ENCODE measurements at places on chromosomes 1 and 21.

GRCh38 chr1:65812065-65812464 is 19.4 kb downstream of the PDE4B start:
- peak; percentile 39 for DNase-seq

DNA sequence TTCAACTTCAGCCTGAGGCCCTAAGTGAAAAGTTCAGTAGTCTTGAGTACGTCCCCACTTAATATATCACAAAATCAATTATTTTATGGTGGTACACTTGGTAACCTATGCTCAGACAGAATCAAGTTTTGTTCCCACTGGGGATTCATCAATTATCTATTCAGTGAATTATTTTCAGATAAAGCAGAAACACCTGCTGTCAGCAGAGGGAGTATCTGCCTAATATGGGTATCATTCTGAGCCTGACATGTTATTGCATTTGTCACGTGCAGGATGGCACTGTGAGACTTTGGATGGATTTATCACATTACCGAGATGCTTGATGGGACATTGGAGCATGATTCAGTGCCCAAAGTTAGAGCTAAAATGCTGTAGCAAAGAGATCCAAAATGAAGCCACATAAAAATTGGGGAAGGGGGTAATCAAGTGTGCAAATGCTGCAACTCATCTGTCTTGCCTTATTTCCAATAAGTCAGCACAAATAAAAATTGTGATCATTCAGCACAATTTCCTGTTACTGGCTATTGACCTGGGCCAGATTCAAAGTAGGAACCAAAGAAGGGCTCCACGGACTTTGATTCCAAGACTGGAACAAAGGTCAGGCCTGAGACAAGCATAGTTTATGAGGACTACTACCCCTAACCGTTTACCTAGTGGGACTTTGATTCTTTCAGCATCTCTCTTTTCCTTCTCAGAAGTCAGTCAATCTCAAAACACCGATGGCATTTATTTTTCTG is 657.6 kb downstream of the LMO4 start:
- no peak for DNase-seq

DNA sequence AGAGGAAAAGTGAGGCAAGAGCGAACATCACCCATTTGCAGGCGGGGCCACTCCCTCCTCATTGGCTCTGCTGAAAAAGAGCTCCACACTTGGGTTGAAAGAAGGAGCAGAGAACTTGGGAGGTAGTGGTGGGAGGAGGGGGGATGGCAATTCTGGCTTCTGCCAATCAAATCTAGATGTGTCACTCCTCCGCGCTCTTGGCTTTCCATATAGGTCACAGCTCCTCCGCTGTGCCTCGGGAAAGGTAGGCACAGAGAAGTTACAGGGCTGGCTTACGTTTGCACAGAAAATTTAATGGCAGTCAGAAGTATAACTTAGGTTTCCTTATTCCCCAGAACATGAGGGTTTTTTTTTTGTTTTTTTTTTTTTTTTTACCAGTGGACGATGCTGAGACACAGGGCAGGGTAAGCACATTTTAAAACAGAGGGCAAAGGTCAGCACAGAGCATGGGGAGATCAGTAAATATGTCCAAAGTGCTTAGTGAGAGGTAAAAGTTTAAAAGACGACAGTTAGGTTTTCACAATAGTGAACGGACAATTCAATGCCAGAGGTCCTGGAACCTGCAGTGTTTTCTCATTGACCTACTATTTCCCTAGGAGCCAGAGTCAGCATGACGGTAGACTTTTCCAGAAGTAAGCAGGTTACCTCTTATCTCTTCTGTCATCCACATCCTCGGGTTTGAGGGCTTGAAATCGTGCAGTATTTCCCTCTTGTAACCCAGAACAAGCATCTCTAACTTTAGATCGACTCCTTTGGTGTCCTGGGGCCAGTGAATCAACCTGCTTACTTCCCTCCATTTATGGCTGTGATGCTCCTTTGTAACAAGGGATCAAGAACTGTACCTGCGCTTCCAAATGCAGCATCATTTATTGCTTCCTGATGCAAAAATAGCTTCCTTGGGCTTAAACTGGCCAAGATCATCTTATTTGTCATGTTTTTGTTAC is 258.9 kb upstream of the PROX1 start:
- DNase-seq: no peak

DNA sequence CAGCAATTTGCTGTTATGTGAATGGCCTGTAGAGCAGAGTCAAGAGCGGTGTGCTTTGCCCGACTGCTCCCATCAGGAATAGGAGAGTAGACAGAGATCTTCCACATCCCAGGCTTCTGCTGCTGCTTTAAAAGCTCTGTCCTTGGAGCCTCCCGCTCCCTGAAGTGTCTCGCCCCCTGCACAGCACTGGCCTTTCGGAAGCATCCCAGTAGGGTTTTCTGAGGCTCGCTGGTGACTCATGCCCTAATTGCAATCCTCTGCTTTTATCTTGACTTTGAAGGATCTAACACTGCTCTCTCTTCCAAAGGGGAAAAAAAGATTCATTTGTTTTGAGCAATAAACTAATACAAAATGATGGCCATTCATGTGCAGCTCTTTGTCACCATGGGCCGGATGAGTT is 13.3 kb upstream of the CD101 start:
- no peak for DNase-seq

DNA sequence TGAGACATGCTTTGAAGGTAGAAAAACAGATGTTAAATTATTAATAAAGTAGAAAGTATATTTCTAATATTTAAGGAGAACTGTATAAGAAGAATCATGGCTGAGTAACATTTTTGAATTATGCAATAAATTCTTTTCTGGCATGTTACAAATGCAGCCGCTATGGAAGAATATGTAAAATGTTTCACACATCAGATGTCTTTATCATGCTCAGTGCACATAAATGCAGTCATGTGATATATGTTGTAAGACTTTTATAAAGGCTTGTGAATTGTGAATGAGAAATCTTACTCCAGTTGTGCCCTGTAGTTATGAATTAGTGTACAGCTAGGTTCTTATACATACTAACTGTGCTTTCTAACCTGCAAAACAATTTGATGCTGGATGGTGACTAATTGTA is 53.5 kb downstream of the LRRC8B start:
- DNase-seq: no peak

- DNase-seq: no peak
Measured at GRCh38 chr1:214933375-214933774, 149.2 kb upstream of the KCNK2 start.

DNA sequence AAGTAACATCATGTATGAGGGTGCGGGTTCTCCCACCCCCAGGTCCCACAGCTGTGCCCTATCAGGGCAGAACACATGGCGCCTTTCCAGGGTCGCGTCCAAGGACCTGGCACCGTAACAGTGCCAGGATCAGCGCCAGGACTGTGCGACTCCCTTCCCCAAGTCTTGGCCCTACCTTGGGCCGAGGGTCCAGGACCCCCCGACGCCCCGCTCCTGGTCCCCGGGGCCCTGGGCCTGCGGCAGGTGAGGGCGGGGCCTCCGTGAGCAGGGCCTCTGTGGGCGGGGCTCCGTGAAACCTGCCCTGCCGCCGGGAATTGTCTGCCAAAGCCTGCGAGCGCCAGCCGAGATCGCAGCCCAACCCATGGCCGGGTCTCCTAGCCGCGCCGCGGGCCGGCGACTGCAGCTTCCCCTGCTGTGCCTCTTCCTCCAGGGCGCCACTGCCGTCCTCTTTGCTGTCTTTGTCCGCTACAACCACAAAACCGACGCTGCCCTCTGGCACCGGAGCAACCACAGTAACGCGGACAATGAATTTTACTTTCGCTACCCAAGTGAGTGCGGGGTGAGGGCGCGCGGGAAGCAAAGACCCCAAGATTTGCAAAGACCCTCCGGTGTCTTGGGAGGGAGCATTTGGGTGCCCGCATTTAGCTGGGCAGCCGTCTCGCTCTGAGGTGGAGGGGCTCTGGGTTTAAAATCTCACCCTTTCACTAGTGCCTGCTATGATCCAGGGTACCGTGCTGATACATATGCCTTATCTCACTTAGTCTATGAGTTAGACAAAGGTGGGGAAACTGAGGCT is at the start of gene RHBG:
Gene RHBG (plus strand): TSS at position 323 of the 796 bp plus-strand sequence. CDS start 39 bp downstream, at position 362.
- DNase-seq: peak; percentile 37
